ENCODE measurements at places on chromosomes 3 and 15. TPM values are rescaled to one million over a fixed set of nuclear protein-coding genes. Genes with fewer than 3 reads are reported as not detected.

DNA sequence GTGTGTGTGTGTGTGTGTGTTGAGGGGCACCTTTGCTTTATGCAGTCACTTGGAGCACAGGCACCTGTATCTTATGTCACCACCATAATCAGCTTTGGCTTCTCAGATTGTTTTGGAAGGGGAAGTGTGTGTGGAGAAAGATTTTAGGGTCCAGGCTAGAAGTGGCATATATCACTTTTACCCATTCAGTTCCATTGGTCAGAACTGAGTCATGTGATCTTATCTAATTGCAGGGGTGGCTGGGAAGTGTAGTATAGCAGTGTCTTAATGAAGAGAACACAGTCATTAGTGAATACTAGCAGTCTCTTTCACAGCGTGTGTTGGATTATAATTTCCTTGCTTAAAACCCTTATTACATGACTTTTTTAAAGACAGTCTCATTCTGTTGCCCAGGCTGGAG is 20.6 kb downstream of the NCK1 start:
- no peaks in the 10 kb centered on the region for H3K36me3 ChIP-seq
- no peaks in the 10 kb centered on the region for H3K27me3 ChIP-seq
- peak; percentile 57 for DNase-seq
- H3K4me3 ChIP-seq: no peak overlapping the region
- no peak overlapping the region for H3K27ac ChIP-seq

DNA sequence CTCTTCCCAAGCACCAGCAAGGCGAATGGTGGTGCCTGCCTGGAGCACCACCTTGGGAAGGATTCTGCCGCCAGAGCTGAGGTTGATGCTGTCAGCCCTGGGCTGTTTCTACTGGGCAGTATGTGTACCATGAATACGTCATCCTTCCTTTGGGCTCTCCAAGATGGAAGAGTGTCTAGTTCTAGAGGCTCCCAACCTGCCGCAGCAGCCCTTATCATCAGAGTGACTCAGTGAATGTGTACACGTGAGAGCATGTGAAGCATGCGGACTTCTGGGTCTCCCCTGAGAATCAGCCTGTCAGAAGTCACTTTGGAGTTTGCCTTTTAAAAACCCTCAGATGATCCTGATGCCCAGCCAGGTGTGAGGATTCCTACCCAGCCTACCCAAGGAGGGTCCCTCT is 20.9 kb downstream of the PLA2G4D start:
- peaks cover 7% of the 10 kb centered on the region for H3K4me1 ChIP-seq
- no peak overlapping the region for H3K27ac ChIP-seq
- no peak for DNase-seq

Gene DENND6A
- 4.4 TPM for polyA plus RNA-seq

- H3K27me3 ChIP-seq: 0 out of 2 replicates have a peak, but pooled peaks cover 10% of the 10 kb centered on the region
- H3K4me3 ChIP-seq: no peak overlapping the region
- no peaks in the 10 kb centered on the region for H3K4me1 ChIP-seq
Measured at GRCh38 chr3:182592747-182593146, 200.6 kb upstream of the ATP11B start.

Gene ATP13A5
- polyA plus RNA-seq: not detected

DNA sequence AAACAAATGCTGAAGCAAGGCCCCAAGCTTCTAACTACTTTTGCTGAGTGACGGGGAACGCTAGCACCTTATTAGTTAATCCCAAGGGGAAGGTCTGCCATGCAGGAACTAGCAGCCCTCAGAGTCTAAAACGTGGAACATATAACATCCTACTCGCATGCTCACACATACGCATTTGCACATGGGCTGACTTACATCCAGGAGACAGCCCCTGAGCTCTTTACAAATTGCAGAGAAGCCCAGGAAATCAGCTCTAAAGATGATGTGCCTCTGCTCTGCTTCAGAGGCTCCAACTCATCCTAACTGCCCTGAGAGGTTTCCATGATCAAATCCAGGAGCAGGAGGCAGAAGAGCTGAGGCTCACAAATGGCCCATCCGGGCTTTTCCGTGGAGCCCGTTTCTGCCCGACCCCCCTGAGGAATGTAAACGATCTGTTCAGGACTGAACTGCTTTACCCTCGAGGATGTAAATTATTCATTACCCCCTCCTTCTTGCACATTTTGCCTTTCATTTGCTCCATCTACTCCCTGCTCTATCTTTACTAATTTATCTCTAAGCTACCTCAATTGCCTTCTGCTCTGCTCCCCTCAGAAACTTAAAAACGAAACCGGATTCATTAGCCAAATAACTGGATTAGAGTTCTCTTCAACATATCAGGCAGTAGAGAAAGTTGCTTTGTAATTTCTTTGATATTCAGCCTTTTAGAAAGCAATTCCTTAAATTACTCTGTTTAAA is 141.9 kb upstream of the CCDC54 start:
- DNase-seq: no peak
- H3K4me1 ChIP-seq: peaks cover 1% of the 10 kb centered on the region
- H3K36me3 ChIP-seq: no peaks in the 10 kb centered on the region
- no peak overlapping the region for H3K27ac ChIP-seq
- H3K27me3 ChIP-seq: no peaks in the 10 kb centered on the region

Gene MASP1
- polyA plus RNA-seq: not detected

- no peak for DNase-seq
- no peaks in the 10 kb centered on the region for H3K27me3 ChIP-seq
- no peaks in the 10 kb centered on the region for H3K4me1 ChIP-seq
- H3K4me3 ChIP-seq: no peak overlapping the region
Measured at GRCh38 chr3:167350245-167350862, 29.7 kb downstream of the ZBBX start.

Gene PLD1
- polyA plus RNA-seq: 11.4 TPM

DNA sequence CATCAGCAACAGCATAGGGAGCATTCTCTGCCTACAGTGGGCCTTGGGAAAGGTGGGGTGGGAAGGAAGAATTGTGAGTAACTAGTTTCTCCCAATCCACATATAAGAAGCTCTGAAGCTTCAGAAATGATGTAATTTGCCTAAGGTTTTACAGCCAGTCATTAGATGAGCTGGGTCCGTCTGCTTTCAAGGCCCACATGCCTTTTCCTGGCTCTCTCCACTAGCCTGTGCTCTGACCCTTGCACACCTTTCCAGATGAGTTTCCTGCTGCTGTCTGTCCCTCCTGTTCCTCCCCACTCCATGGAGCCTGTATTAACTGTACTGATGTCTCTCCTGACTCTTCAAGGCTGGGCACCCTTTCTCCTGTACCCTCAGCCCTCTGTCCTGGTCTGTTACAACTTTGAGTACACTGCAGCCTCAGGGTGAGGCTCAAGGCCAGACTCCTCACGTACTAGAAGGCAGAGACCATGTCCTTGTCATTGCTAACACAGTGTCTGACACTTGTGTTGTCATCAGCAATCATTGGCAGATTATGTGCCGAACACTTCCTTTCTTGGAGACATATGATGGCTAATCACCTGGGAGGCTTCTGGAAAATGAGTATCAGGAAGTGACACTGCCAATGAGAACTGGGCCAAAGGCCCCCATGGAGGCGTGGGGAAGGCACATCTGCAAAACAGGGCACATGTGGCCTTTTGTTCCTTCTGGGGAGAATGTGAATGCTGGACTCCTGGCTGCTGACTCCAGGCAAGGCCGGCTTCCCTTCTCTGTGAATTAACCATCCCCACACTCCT is 6.6 kb downstream of the TM6SF1 start:
- no peak overlapping the region for H3K4me3 ChIP-seq
- H3K27me3 ChIP-seq: no peaks in the 10 kb centered on the region
- 0 out of 2 replicates have a peak, but pooled peaks cover 4% of the 10 kb centered on the region for H3K4me1 ChIP-seq

GRCh38 chr3:98460220-98460619 is 2.8 kb upstream of the OR5K1 start:
- no peak overlapping the region for H3K27ac ChIP-seq
- H3K27me3 ChIP-seq: no peaks in the 10 kb centered on the region
- no peak for DNase-seq
- H3K36me3 ChIP-seq: no peaks in the 10 kb centered on the region
- H3K4me1 ChIP-seq: no peaks in the 10 kb centered on the region

Gene PPIB
- 419 TPM for polyA plus RNA-seq

Gene LIPH
- polyA plus RNA-seq: 0.46 TPM

DNA sequence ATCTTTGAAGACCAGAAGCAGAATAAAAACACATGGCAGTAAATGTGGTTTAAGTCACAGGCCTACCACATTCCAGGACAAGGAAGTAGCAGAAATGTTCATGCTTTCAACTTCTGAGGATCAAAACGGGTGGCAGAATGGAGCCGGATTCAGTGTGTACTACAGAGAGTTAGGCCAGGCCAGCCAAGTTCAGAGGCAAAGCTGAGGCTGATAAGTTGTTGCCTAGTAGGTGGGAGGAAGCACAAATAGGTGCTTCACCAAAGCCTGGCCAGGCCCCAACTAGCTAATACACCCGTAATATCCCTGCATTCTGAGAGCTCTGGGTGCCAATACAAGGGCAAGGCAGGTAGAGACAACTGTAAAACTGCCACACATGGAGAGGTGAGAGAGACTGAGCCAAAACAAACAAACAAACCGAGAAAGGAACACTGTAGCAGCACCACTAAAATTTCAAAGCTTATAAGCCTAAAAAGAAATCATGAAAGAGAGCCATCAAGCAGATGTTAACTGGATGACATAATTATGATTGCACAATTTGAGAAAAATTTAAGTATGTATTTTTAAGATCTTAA is 156.4 kb upstream of the CBLB start:
- H3K4me3 ChIP-seq: no peak overlapping the region
- H3K27me3 ChIP-seq: no peaks in the 10 kb centered on the region
- no peak overlapping the region for H3K27ac ChIP-seq
- no peaks in the 10 kb centered on the region for H3K36me3 ChIP-seq
- DNase-seq: no peak

DNA sequence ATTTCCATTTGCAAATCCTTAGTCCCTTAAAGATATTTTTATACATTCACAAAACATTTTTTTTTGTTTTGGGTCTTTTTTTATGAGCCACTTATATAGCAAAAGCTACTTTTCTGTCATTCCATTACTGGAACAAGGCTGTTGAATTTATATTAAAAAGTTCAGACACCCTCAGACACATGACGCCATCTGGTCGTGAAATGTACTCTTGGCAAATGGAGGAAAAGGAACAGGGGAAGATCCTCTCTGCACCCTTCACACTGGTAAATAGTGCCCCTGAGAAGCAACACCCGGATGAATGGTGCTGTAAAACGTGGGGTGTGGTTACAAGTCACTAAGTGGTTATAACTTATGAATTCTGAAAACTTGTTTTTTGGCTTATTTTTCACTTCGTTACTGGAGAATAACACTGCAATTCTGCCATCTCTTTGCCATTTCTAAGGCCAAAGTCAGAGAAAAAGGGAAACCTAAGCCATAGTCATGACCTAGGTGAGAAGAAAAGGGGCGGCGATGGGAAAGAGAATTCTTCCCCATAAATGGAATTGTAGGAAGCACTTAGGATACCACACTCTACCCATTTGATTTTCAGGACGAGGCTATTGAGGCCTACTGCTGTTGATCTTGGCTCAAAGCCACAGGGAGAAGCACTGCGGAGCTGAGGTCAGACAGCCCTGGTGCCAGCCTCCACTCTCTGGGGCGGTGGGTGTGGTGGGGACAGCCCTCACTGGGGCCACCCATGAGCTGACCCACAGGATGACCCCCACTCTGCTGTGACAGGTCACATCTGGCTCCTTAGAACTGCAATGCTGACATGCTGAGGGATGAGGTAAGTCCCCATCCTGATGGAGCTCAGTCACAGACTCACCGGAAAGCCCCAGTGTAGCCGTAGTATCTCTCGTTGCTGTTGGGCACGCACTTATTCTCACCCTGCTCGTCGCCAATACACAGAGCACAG is 21.9 kb downstream of the LTF start:
- peaks cover 27% of the 10 kb centered on the region for H3K27me3 ChIP-seq
- no peak overlapping the region for H3K27ac ChIP-seq
- no peaks in the 10 kb centered on the region for H3K36me3 ChIP-seq
- no peak overlapping the region for H3K4me3 ChIP-seq
- no peaks in the 10 kb centered on the region for H3K4me1 ChIP-seq
- DNase-seq: no peak

DNA sequence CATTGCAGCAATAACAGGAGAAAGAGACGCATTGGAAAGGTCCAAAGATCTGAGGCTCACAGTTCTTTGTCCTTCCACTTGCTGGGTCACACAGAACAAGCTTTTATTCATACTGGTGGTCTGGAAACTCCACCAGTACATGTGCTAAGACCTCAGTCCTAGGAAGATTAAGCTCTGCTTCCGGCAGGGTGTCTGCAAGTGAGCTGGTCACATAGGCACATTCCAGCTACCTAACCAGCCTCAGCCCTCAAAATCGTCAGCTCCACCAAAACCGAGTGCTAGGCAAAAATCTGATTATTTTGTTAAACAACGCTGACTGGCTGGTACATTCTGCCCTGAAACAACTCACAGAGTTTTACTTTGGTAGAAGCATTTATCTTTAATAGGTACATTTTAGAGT is 2.2 kb downstream of the ZBED2 start:
- no peak overlapping the region for H3K4me3 ChIP-seq
- DNase-seq: no peak
- no peaks in the 10 kb centered on the region for H3K27me3 ChIP-seq
- no peaks in the 10 kb centered on the region for H3K4me1 ChIP-seq

Gene TIMP4
- not detected for polyA plus RNA-seq

GRCh38 chr3:29597376-29598008 is 316.6 kb downstream of the RBMS3 start:
- no peak overlapping the region for H3K4me3 ChIP-seq
- H3K27me3 ChIP-seq: no peaks in the 10 kb centered on the region
- no peaks in the 10 kb centered on the region for H3K36me3 ChIP-seq
- H3K27ac ChIP-seq: no peak overlapping the region

- H3K4me1 ChIP-seq: no peaks in the 10 kb centered on the region
- H3K4me3 ChIP-seq: no peak overlapping the region
- no peaks in the 10 kb centered on the region for H3K27me3 ChIP-seq
- no peaks in the 10 kb centered on the region for H3K36me3 ChIP-seq
- no peak overlapping the region for H3K27ac ChIP-seq
Measured at GRCh38 chr3:82087958-82088357, 326.5 kb upstream of the GBE1 start.

DNA sequence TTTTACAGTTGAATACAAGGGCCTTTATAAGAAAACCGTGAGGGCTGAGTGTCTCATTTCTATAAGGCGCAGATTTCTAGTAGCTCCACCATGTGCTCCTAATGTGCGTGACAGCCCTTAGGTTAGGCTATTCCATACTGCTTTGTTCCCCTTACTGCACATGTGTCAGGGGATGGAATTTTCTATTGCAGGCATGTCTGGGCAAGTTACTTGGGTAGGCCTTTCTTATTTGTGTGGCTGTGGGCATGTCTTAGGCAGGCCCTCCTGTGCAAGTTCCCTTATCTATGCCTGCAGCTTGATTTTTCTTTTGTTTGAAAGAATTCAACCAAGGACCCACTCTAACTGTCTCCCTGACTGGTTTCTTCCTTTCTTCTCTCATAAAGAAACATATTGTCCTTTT is 434.2 kb upstream of the CNTN3 start:
- no peaks in the 10 kb centered on the region for H3K4me1 ChIP-seq
- no peaks in the 10 kb centered on the region for H3K36me3 ChIP-seq
- H3K27me3 ChIP-seq: no peaks in the 10 kb centered on the region
- H3K27ac ChIP-seq: no peak overlapping the region

DNA sequence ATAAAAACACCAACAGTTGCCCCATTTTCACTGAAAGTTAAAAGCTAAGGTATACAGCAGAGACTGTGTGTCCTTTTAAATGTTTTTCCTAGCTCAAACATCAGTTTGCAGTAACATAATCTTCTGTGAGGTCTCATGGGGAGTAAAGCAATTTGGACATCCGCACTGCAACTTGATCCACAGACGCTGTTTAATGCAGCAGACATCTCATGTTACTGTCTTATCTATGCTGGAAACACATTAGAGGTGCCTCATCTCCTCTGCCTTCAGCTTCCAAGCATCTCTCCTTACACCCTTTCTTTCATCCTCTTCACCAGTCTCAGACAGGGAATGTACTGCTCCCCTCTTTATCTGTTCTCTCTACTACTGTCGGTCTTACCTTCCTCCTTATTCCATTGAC is 53.7 kb upstream of the ATP11B start:
- no peaks in the 10 kb centered on the region for H3K27me3 ChIP-seq
- no peak overlapping the region for H3K4me3 ChIP-seq
- peaks cover 8% of the 10 kb centered on the region for H3K4me1 ChIP-seq
- no peak overlapping the region for H3K27ac ChIP-seq

Gene SLC2A2
- polyA plus RNA-seq: not detected

Data from K562 (cell line).